CD4-positive, alpha-beta T cell treated with Interleukin-4 for 4 hours (primary cell): ENCODE measurements at places on chromosomes 16 and 17.
A peak's percentile ranks its signal among the peaks of the same experiment; 100 is the strongest.

DNA sequence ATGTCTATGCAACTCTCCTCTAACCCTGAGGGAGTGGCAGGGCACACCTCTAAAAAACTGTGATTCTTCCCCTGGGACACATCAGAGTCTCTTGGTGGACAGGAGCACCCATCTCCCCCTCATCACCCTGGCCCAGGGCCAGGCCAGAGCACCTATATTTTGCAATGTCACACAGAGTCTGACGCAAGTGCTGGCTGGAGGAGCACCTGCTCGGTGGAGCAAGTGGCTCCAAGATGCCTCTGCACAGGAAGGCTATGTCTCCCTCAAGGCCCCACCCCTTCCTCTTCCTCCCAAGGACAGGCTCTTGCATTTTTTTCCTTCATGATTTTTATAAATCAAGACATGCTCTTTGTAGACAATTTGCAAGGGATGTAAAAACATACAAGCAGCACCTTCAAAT lies 13.3 kb downstream of the SNN start:
- DNase-seq, result no peak

GRCh38 chr16:4870138-4870671 lies 22.9 kb downstream of the UBN1 start:
- no peak for DNase-seq

DNA sequence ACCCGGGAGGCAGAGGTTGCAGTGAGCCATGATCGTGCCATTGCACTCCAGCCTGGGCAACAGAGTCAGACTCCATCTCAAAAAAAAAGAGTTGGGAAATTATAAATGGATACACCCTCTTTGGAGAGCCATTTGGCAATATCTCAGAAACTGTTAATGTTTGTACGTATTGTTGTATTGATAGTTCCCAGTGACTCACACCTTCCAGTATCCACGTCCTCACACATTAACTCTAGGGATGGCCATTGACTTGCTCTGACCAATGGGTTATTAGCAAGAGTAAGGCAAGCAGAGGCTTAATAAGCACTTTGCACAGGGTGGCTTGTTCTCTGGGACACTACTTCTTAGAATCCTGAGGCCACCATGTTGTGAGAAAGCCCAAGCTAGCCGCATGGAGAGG lies 107.6 kb upstream of the LHX1 start:
- DNase-seq, result no peak

GRCh38 chr16:57620335-57621231 lies 7.8 kb upstream of the ADGRG1 start:
- DNase-seq, result no peak

DNA sequence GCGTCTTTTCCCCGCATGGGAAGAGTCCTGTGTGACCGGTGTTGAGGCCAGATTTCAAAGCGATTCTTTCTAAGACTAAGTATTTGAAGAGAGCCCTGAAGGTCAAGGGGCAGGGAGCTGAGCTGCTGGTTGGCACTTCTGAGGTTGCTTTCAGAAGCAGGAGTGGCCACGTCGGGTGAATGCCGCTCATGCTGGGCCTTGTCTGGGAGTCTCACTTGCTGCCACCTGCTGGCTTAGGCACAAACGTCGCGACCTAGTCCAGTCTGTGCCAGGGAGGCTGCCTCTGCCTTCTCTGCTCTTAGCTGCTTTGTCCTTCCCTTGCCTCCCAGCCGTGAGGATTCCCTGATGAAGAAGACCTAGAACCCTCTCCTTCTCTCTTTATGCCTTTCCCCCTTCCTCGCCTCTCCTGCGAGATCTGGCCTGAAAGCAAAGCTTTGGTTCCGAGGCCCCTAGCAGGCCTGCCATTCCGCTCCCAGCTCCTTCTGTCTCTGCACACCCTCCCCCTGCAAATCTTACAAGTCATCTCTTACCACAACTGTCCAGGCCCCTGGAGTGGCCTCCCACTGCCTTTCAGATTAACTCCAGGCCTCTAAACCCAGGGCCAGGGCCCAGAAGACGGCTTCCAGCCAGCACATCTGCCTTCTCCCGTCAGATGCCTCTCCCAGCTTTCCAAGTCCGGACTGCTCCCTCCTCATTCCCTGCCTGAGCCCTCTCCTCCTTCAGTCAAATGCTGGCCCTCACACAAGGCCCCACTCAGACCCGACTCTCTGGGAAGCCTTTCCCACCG lies 11.4 kb downstream of the CTNS start:
- peak; percentile 1 for DNase-seq

GRCh38 chr16:7521834-7522233 lies 189.2 kb downstream of the RBFOX1 start:
- no peak for DNase-seq

DNA sequence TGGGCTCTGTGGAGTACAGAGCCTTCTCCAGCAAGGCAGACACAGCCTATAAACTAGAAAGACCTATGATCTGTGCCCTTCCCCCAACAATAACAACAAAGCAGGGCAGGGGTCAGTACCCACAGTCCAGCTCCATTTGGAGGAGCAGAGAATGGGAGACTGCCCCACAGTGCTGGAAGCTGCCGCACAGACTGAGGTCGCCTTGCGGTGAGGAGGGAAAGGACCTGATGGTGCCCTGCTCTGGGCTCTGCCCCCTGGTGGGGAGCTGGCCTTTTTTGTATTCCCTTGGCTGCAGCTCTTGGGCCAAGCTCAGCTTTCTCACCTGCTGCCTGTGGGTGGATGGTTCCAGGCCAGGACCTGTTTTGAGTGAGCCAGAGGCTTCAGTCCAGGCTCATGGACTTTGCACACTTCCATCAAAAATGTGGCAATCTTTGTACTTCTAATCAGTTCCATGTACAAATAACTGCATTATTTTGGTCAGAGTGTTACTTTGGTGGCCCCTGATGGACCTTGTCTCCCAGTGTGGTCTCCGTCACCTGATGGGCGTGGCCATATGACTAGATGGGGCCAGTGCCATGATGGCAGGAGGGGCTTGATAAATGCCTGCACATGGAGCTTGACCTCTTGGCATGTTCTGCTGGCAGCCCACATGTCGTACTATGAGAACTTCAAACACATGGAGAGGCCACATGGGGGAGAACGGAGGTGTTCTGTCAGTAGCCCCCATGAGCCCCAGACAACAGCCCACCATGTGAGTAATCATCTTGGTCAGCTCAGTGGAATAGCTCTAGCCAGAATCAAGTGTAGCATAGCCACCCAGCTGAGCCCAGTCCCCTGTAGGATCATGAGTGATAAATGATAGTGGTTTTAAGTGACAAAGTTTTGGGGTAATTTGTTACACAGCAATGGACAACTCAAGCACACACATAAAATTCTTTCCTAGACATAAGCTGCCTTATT lies 24.2 kb downstream of the B9D1 start:
- peak; percentile 51 for DNase-seq

DNA sequence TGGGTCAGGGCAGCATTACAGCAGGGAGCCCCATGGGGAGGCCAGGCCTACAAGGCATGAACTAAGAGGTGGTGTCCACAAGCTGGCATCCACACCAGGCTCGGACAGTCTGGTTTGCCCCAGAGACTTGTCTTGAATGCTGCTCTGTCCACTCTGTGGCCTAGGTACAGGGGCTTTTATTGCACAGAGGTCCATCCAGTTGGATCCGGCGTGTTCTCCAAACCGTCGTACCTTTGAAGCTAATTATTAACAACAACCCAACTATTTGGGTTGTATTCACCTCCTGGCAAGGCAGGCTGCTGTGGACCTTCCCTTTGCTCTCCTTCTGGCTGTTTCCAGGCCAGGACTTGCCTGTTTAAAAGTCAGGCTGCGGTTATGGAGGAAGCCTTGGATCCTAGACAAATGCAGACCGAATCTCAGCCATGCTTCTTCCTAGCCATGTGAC lies 123.4 kb downstream of the CLEC16A start:
- DNase-seq, result no peak
